Lung (tissue), 17 donors: ENCODE measurements at places on chromosomes 2 and 18. TPM values are rescaled to one million over a fixed set of nuclear protein-coding genes. Genes with fewer than 3 reads are reported as not detected.
A peak's percentile ranks its signal among the peaks of the same experiment; 100 is the strongest.

DNA sequence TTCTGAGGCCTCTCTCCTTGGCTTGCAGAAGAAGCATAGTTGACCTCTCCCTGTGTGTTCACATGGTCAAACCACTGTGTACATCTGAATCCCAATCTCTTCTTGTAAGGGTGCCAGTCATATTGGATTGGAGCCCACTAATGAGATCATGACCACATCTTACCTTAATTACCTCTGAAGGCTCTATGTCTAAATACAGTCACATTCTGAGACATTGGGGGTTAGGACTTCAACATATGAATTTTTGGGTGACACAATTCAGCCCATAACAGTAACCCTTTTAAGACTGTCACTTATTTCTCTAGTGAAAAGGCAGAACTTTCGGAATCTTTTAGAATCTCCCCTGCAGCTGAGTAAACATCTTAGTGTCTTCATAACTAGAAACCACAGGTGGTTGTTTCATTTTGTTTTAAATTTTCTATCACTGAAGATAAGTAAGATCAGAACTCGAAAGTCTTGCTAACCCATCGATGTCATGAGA is 33.3 kb downstream of the BMP10 start:
- DNase-seq, result no peak

DNA sequence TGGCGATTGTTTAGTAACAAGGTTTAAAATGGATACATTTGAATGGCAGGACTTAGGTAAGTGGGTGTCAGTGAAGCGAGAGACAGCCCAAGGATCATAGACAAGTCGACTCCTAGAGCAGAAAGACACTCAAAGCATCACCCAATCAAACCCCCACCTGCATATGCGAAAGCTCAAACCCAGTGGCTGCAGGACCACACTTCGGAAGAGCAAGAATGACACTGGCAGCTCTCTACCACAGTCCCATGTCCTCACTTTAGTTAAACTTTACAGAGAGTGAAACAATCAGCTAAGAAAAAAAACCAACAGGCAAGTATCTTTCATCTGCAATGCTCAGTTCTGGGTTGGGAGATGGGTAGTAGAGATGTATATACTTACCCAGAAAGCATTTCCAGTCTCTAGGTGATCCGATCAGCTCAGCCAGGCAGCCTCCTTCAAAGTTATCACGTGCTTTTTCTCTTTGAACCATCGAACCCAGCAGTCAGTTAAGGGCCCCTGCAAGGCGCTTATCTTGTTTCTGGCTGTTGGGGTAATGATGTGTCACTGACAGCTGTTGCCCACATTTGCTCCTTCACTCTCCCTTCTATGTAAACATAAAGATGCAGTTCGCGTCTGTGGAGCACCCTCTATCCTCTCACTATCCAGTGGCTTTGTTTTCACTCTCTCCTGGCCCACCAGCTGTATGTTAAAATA is 357.5 kb upstream of the ID2 start:
- DNase-seq, result peak; percentile 91

- no peak for DNase-seq
Measured at GRCh38 chr2:67013821-67014220, 383.3 kb upstream of the ETAA1 start.

GRCh38 chr2:225122007-225122406 is 79.7 kb upstream of the DOCK10 start:
- DNase-seq, result no peak

BOLL gene
- not detected for polyA plus RNA-seq

SLC8A1 gene
- polyA plus RNA-seq, result 1.2 TPM

LIMS4 gene
- 0.54 TPM for polyA plus RNA-seq

GRCh38 chr2:14903709-14904374 is 271.3 kb downstream of the LRATD1 start:
- DNase-seq, result no peak

THOC1 gene
- 40.4 TPM for polyA plus RNA-seq
